ENCODE measurements at places on chromosomes 7 and 10.

- no peak for DNase-seq
Measured at GRCh38 chr7:8389593-8390261, 43.7 kb upstream of the NXPH1 start.

- no peak for DNase-seq
Measured at GRCh38 chr7:37546677-37547076, 98.0 kb upstream of the ELMO1 start.

DNA sequence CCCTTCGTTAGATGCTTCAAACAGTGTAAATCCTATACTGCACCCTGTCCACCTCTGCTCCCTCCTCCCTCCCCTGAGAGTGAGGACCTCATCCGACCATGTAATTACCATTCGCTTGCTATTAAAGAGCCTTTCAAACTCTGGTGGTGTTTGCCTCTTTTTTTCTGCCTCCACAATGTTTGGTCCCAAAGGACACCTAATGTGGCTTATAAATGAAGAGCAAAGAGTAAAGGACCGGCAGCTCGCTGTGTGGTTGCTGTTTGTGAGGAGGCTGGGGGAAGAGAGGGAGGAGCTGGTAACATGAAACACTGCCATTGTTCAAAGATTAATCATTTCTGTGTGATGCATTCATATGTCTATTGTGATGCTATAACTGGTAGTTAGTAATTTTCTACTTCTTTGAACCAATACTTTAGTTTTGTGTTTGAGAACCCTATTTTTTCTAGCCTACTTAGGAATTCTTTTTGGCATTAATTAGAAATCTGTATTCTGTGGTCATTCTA, 27.9 kb downstream of the MTURN start:
- no peak for DNase-seq

- DNase-seq: no peak
Measured at GRCh38 chr7:49775949-49776443, 2.6 kb downstream of the VWC2 start.

- DNase-seq: no peak
Measured at GRCh38 chr10:118732245-118733165, 22.3 kb downstream of the CACUL1 start.

- no peak for DNase-seq
Measured at GRCh38 chr7:99679032-99679399, 780 bp downstream of the CYP3A5 start.

DNA sequence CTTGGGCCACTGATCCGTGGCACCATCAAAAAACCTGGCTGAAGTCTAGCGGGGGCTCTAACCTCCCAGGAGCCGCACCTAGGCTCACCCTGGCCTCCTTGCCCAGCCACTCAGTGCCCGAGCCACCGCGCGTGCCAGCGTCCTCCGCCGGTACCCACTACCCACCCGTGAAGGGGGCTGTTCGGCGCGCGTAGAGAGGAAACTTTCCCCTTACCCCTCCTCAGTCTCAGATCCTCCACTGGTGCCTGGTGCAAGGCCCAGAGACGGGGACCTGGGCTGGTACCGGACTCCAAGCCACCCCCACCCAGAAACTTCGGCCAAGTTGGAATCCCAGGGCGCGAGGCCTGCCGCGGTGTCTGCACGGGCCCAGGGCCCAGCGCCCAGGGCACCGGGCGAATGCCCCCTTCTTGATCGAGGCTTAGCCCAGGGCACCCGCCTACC, 3.5 kb upstream of the EBF3 start:
- no peak for DNase-seq

GRCh38 chr7:29202651-29203069, 8.1 kb downstream of the CHN2 start:
- DNase-seq: no peak

- no peak for DNase-seq
Measured at GRCh38 chr7:24733414-24734060, 23.7 kb downstream of the GSDME start.

- DNase-seq: no peak
Measured at GRCh38 chr10:116210588-116211346, 62.2 kb downstream of the GFRA1 start.
